ENCODE measurements at places on chromosomes 5 and 9. TPM values are rescaled to one million over a fixed set of nuclear protein-coding genes. Genes with fewer than 3 reads are reported as not detected.

The CDX1 gene
- not detected for total RNA-seq

The TNFSF15 gene
- 0.03 TPM for total RNA-seq

The SUSD3 gene
- 5.0 TPM for total RNA-seq

The CDC26 gene
- 19.4 TPM for total RNA-seq

The PCDHGA5 gene
- 0.67 TPM for total RNA-seq

The NPR2 gene
- total RNA-seq: 12.2 TPM

The NUTM2G gene
- not detected for total RNA-seq

The HTR4 gene
- total RNA-seq: not detected

The FCN2 gene
- not detected for total RNA-seq

The VCAN gene
- total RNA-seq: 0.72 TPM

The PCDHB13 gene
- total RNA-seq: 1.0 TPM

The PAPPA gene
- 1.2 TPM for total RNA-seq

The OTP gene
- total RNA-seq: 0.05 TPM

The KIF4B gene
- total RNA-seq: 0.10 TPM

The SCGB3A2 gene
- 0.39 TPM for total RNA-seq

The SNX18 gene
- total RNA-seq: 14.4 TPM

The SURF2 gene
- 19.2 TPM for total RNA-seq

The CSF1R gene
- total RNA-seq: 0.05 TPM

The FOXD4L3 gene
- not detected for total RNA-seq

The CDKN2B gene
- 0.05 TPM for total RNA-seq

The PKD2L2 gene
- total RNA-seq: not detected

The ACSL6 gene
- total RNA-seq: 0.18 TPM

The PCDHB3 gene
- total RNA-seq: 0.92 TPM

The DOLPP1 gene
- total RNA-seq: 13.7 TPM

The PRXL2C gene
- 14.0 TPM for total RNA-seq

The DTWD2 gene
- 10.0 TPM for total RNA-seq

The SIGMAR1 gene
- total RNA-seq: 131 TPM

The SLC46A2 gene
- total RNA-seq: not detected

The C9orf153 gene
- total RNA-seq: not detected

The XRCC4 gene
- 12.5 TPM for total RNA-seq

The ITGA2 gene
- 41.8 TPM for total RNA-seq

The DNAI1 gene
- 2.2 TPM for total RNA-seq

The TLE1 gene
- total RNA-seq: 12.9 TPM

The TBC1D9B gene
- 131 TPM for total RNA-seq

The SHB gene
- total RNA-seq: 59.9 TPM

The SPINK7 gene
- total RNA-seq: not detected

The BRINP1 gene
- total RNA-seq: not detected

The LTC4S gene
- total RNA-seq: 0.69 TPM

The PCDHA1 gene
- total RNA-seq: not detected

The GABRA6 gene
- total RNA-seq: not detected

The TUSC1 gene
- total RNA-seq: 4.4 TPM

The TGFBI gene
- 314 TPM for total RNA-seq

The F2RL1 gene
- total RNA-seq: 65.9 TPM

The ACOT12 gene
- total RNA-seq: 0.74 TPM

The RNF14 gene
- 72.1 TPM for total RNA-seq
